ENCODE measurements at places on chromosomes 3 and 15.
A peak's percentile ranks its signal among the peaks of the same experiment; 100 is the strongest.

- no peak for DNase-seq
These were observed 1.9 kb downstream of the UQCRC1 start for GRCh38 chr3:48607519-48607918.

- peak; percentile 1 for DNase-seq
These were observed 231.1 kb upstream of the CNTN6 start for GRCh38 chr3:861721-862120.

GRCh38 chr3:99430348-99431134, 207.9 kb upstream of the COL8A1 start:
- no peak for DNase-seq

DNA sequence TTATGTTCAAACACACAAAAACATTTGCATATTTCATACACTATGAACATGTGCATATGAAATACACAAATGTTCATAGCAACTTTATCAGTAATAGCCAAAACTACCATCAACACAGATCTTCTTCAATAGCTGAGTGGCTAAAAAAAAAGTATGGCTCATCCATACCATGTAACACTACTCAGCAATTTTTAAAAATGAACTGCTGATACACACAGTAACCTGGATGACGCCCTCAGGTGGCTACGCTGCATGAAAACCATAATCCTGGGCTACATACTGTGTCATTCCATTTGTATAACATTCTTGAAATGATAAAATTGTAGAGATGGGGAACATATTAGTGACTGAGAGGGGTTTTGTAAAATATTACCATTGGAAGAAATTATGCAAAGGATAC, 243.6 kb downstream of the MAGI1 start:
- DNase-seq, result no peak

- peak; percentile 63 for DNase-seq
These were observed 6.6 kb downstream of the PROK2 start for GRCh38 chr3:71778353-71778752.
